HepG2 (cell line): ENCODE measurements at places on chromosomes 2 and 18. TPM values are rescaled to one million over a fixed set of nuclear protein-coding genes. Genes with fewer than 3 reads are reported as not detected.

DNA sequence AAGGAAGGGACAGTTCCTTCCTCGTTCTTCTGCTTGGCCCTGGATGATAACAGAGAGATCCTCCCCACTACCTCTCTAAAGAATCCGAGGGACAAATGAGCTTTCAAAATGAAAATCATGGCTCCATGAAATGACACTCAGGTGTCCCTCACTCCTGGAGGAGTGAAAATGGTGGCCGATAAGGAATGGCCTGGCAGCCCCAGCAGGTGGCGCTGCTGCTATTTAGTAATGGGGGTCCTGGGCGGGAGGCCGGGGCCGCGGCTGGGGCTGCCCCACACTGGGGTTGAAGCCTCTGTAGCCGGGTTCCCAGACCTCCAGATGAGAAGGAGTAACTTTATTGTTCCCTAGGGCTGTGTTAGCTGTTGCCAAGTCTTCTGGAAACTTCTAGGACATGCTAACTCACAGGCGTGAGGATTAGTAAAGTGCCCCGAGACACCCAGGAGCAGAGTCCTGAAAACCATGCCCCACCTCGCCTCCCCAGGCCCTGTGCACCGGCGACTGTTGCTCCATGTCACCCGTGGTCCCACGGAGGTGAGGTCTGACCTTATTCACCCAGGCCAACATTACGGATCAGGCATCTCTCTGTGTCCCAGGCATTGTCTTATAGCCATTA, 138.0 kb downstream of the CTIF start:
- DNase-seq: peak; percentile 32

GRCh38 chr2:26711457-26712161, 19.1 kb downstream of the KCNK3 start:
- DNase-seq: no peak

- no peak for DNase-seq
Observed at GRCh38 chr2:216474925-216475670, 23.5 kb upstream of the RPL37A start.

GRCh38 chr2:163737563-163737962, 1.8 kb upstream of the FIGN start:
- DNase-seq: no peak

GRCh38 chr2:59398081-59398480, 1155.4 kb downstream of the BCL11A start:
- no peak for DNase-seq

GRCh38 chr2:234950730-234951663, 820 bp upstream of the SH3BP4 start:
- DNase-seq: no peak

The TMX3 gene
- total RNA-seq: 11.6 and 25.0 TPM in 2 replicates

The UGT1A8 gene
- not detected in 2 replicates for total RNA-seq

GRCh38 chr2:163878718-163879117, 142.9 kb upstream of the FIGN start:
- peak; percentile 59 for DNase-seq

- DNase-seq: no peak
Observed at GRCh38 chr2:239674101-239674980, 273.5 kb upstream of the HDAC4 start.
